ENCODE measurements at places on chromosomes 13 and 19. TPM values are rescaled to one million over a fixed set of nuclear protein-coding genes. Genes with fewer than 3 reads are reported as not detected.

DNA sequence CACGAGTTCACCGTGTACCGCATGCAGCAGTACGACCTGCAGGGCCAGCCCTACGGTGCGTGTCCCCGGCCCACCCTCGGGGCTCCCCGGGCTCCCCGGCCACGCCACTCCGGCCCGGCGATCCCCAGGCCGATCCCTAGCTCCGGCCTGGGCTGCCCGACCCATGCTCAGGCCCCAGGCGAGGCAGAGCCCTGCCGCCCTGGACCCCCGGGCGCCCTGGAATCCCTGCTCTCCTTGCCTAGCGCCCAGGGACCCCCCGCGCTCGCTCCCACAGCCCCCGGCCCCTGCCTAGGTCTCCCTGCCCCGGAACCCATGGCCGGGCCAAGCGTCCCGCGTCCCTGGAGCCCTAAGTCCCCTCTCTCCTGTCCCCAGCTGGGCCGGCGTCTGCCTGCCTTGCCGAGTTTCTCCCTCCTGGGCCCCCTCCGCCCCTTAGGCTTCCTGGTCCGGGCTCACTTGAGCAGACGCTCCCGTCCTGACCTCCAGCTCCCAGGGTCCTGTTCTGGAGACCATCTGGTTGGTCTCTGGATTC lies 494 bp downstream of the NCLN start:
- no peak for DNase-seq

- peak; percentile 49 for DNase-seq
Observed at GRCh38 chr13:27424246-27425157, at the start of gene GTF3A. TSS of gene GTF3A (plus strand) at chr13:27424619.

GRCh38 chr13:51380269-51380668 lies 40.8 kb downstream of the SERPINE3 start:
- DNase-seq, result no peak

GRCh38 chr19:53874606-53874990 lies 6.9 kb downstream of the MYADM start:
- DNase-seq, result no peak

DNA sequence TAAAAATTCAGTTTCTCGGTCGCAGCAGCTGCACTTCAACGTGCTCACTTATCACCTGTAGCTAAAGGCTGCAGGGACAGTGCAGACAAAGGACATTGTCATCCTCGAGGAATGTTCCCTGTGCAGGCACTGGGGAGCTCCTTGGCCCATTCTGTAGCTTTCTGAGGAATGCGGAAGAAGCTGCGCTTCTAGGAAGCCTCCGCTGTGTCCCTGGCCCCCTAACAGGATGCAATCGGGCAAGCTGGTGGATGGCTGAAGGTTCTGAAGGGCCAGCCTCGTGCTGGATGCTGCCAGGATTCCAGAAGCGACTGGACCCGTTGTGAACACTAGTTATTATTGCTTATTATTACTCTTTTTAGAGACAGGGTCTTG lies 8.1 kb downstream of the ANO8 start:
- no peak for DNase-seq

DNA sequence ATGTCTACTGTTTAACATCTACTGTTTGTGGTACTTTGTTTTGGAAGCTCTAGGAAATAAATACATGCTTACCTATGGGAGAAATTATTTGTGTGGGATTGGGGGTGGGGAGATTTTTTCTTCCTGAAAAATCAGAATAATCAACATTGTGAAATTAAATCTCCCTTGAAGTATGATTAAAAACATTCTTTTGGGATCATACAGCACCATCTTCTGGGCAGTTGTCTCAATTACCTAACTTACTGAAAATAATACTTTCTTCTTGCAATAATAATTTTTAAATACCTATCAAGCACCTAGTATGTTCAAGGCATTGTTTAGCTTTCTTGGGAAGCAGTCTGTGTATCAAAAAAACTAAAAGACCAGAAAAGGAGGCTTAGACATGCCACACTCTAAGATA lies 576.5 kb upstream of the ARGLU1 start:
- peak; percentile 3 for DNase-seq

GRCh38 chr13:113052206-113052605 lies 53.4 kb upstream of the F7 start:
- no peak for DNase-seq

DNA sequence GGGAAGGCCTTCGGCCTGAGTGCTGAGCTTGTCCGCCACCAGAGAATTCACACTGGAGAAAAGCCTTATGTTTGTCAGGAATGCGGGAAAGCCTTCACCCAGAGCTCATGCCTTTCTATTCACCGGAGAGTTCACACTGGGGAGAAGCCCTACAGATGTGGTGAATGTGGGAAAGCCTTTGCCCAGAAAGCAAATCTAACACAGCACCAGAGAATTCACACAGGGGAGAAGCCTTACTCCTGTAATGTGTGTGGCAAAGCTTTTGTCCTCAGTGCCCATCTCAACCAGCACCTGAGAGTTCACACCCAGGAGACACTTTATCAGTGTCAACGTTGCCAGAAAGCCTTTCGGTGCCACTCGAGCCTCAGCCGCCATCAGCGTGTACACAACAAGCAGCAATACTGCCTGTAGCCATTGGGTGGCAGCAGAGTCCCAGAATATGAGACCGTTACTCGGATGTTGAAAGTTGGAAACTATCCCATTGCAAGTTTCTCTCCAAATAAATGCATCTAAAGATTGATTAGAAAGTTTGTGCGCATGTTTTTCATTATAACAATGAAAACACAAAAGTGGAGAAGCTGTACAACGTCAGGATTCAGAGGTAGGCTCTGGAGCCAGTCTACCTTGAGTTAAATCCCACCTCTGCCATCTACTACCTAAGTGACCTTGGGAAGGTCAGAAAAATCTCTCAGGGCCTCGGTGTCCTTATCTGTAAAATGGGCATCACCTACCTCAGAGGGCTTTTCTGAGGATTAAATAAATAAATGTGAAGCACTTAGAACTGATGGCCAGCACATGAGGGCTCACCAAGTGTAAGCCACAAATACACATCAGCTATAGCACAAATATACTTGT lies 21.1 kb downstream of the ZNF473 start:
- DNase-seq, result peak; percentile 37

DNA sequence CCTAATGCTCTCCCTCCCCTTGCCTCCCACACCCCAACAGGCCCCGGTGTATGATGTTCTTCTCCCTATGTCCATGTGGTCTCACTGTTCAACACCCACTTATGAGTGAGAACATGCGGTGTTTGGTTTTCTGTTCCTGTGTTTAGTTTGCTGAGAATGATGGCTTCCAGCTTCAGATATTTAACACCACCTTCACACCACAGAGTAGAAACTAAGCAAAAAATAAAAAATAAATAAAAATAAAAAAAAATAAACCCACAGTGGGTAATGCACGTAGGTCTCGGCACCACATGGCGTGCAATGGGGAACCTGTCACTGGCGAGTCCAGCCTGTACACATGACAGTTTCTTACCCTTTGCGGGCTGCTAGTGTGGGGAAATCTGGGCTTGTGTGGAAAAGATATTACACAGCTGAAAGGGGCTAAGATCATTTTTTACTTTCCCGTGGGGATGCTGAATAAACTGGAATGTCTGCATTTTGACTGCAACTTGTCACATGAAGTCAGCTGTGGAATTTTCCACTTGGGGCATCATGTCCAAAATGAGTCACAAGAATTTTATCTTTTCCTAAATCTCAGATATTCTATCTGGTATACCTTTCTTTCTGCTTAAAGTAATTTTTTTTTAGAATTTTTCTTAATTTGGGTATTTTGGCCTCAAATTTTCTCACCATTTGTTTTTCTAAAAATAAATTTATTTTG lies 170.5 kb downstream of the IRS2 start:
- peak; percentile 5 for DNase-seq

DNA sequence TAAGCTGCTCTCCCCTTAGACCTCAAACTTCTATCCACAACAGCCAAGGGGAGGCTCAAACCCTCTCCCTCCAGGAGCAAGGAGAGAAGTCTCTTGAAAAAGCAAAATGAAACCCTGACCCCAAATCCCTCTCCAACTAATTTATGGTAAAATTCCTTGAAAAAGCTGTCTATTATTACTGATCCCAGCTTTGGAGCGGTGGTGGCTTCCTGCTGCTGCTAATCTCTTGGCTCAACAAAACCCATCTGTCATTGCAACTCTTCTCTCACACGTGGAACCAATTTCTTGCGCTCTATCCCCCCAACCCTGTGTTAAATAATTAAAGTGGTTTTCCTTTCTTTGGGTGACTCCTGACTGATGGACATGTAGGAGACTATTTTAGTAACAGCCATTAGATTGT lies 64.1 kb upstream of the OXGR1 start:
- no peak for DNase-seq

GRCh38 chr13:85411591-85411990 lies 387.6 kb downstream of the SLITRK6 start:
- no peak for DNase-seq

GRCh38 chr13:114235697-114236096 lies 1.0 kb downstream of the CDC16 start:
- no peak for DNase-seq

- peak; percentile 90 for DNase-seq
Observed at GRCh38 chr19:33293255-33294057, 8.9 kb downstream of the CEBPA start.

Gene MIA
- not detected for total RNA-seq

Gene CPB2
- total RNA-seq, result not detected

Gene KCNRG
- total RNA-seq, result 2.6 TPM

Gene ZNF491
- not detected for total RNA-seq

Gene ZNF728
- not detected for total RNA-seq

Gene STXBP2
- 0.12 TPM for total RNA-seq

Gene TTC9B
- 0.29 TPM for total RNA-seq

Gene ZNF493
- 6.3 TPM for total RNA-seq

Gene ZNF665
- total RNA-seq, result not detected

Gene GFY
- not detected for total RNA-seq

Gene PSG1
- 1.5 TPM for total RNA-seq

Gene TMEM255B
- 2.3 TPM for total RNA-seq
